Fibroblast of skin of scalp (primary cell): ENCODE measurements at places on chromosomes 2 and 18.

GRCh38 chr2:140383781-140384180 is 1603.6 kb upstream of the NXPH2 start:
- no peak for DNase-seq

DNA sequence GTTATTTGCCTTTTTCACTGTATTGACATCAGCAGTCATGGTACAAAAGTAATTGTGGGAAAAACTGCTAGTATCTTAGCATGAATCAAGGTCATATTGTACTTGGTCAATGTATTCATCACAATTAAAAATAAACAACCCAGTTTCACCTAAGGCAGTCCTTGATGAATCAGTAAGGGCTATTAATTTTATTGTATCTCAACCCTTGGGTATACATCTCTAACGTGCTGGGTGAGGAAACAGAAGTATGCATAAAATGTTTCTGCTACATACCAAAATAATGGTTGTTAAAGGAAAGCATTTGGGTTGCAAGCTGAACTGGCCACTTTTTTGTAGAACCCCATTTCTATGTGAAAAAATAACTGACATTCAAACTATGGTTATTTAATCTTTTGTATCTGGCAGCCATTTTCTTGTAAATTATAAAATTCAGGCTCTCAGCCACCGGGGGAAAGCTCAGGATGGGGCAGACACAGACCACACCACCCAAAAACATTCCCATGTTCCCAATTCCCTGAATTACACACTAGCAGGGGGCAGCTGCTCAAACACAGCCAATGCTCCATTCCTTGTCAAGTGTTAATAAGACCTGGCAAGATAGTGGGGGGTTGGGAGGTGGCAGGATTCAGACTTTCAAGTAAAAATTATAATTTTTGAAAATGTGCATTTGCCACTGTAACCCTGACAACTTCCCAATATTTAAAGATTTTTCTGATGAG is 49.3 kb downstream of the OLA1 start:
- peak; percentile 40 for DNase-seq

DNA sequence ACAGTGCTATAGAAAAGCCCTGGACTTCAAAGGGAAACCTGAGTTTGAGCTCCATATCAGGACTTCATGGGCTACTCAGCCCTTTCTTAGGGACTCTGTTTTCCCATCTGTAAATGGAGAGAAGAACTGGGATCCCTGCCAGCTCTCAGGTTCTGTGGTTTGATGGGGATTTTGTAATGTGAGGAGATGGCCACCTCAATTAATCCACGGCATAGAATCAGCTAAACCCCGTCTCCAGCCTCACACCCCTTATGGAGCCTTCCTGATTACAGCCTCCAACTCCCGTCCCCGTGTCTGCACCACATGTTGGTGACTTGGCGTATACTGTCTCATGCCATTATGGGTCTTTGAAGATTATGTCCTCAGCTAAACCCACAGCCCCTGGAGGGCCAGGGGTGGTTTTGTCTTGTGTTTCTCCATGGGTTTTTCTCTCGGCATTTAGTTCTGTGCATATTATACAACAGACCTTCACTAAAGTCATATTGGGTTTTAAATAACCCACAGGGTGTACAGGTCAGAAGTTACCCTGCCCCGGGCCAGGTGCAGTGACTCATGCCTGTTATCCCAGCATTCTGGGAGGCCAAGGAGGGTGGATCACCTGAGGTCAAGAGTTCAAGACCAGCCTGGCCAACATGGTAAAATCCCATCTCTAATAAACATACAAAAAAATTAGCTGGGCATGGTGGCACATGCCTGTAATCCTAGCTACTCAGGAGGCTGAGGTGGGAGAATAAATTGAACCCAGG is 63.8 kb upstream of the PPP1CB start:
- no peak for DNase-seq

DNA sequence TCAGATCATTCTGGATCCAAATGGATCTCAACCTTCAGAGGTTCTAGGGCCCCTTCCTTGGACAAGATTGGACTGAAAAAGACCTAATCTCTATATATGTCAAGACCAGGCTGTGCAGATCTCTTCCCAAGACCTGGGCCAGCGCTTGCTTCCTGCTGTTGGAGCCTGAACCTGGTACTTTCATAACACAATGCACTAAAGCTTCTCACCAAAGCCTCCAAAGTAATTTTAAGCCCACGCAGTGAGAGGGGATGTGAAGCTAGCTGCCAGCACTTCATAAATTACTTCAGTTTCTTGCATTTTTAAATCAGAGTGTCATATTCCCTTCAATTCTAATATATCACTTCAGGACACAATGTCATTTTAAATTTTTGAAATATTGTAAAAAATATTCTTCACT is 50.7 kb downstream of the LRRC30 start:
- DNase-seq = no peak

DNA sequence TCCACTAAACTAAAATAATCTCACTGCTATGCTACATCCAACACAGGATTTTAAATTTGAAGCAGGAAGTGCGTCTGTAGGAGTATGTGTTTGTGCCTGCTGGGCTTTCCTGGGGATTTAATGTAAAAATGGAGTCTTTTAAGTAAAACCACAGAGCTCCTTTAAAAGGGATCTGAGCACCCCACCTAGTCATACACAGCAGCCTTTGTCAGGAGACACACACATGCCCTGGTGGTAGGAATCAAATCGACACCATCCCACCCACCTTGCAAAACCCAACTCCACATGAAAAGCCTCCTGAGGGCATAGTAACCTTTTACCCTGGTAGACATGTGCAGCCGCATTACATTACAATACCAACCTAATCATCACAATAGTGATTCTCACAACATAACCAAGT is 29.1 kb downstream of the UXS1 start:
- no peak for DNase-seq

- no peak for DNase-seq
Observed at GRCh38 chr18:26225022-26225693, 1.1 kb upstream of the TAF4B start.

GRCh38 chr2:235619544-235619943 is 125.7 kb downstream of the AGAP1 start:
- DNase-seq = no peak

DNA sequence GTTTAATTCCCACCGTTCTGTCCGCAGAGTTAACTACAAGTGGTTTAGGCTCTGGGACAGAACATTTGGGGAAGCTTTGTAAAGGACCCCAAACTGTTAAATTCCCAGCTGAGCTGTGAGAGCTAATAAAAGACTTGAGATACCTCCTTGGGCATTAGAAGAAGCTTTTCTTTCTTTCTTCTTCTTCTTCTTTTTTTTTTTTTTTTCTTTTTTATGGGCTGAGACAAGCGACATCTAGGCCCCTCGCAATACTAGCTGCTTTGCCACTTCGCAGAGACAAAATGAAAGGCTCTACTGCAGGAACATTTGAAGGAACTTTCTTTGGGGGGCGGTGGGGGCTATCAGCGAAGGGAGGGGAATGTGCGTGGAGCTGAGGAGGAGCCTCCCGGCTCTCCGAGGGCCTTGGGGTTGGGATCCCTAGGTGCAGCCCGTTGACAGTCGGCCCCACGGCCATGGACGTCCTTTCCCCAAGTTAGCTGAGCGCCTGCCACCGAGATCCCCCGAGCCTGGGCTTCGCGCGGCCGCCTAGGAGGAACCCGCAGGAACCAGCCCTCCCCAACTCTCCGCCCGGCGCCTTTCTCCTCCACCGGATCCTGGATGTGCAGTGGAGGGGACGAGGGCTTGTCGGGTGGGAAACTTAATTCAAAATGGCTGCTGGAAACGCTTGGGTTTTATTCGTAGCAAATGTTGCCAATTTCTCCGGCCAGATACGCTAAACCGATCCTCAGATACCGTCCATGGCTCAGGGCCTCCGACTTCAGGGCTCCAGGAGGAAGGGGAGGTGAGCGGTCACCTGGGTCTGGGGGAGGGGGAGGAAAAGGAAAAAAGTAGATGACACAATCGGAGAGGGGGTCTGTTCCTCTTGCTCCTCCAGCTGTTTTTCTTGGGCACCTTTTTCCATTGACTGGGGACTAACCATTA is 4.2 kb downstream of the MEIS1 start:
- DNase-seq = peak; percentile 44

DNA sequence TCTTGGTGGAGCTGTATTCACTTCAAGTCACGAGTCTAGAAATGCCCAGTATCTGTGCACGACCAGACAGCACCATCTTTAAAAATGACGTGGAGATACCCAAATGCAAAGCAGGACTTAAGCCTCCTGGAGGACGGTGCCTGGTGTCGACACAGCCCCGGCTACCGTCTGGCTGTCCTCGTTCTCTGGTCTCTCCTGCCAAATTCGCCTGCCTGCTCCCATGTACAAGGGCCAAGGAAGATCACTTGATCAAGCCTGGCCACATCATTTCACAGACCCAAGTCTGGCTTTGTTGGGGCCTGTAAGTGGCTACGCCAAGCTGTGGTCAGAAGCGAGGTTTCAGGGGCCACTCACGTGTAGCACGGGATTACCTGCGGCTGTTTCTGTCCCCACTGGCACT is 9.4 kb downstream of the ODC1 start:
- no peak for DNase-seq

GRCh38 chr18:27109451-27109850 is 75.7 kb downstream of the CHST9 start:
- DNase-seq = no peak

DNA sequence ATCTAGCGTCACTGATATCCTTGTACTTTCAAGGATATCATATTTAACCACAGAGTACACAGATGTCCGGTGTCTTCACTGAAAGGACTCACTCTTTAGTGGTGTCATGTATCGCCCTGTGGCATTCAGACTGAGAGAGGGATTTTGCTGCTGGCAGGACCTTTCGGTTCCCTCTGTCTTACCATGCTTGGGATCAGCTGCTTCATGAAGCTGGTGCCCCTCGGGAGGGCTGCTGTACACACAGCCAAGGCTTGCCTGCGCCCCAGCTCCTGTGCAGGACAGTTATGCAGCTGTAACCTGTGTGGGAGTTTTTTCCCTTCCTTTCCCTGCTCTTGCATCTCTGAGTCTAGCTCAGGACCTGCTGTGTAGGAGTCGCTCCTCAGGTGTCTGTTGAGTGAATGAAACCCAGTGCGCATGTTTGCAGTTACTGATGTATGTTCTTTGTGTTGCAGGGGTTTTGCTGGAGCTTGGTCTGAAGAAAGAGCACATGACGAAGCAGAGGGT is 64.4 kb downstream of the GREB1 start:
- no peak for DNase-seq

DNA sequence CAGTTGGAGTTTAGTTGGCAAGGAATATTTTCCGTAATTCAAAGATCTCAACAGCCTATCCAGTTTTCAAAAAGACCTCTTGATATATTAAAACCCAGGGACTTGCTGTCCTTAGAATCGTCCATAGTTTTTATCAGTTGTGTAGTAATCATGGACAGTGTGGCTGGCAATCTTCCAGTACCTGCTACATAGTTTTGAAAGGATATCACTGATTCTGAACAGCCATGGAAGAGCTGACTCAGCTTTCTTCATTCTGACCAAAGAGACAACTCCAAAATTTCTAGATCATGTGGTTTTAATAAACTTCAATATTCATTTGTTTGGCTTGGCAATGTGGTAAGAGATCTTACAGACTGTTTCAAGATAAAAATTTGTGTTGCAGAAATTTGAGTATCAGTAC is 616.7 kb downstream of the TDRD15 start:
- peak; percentile 36 for DNase-seq

DNA sequence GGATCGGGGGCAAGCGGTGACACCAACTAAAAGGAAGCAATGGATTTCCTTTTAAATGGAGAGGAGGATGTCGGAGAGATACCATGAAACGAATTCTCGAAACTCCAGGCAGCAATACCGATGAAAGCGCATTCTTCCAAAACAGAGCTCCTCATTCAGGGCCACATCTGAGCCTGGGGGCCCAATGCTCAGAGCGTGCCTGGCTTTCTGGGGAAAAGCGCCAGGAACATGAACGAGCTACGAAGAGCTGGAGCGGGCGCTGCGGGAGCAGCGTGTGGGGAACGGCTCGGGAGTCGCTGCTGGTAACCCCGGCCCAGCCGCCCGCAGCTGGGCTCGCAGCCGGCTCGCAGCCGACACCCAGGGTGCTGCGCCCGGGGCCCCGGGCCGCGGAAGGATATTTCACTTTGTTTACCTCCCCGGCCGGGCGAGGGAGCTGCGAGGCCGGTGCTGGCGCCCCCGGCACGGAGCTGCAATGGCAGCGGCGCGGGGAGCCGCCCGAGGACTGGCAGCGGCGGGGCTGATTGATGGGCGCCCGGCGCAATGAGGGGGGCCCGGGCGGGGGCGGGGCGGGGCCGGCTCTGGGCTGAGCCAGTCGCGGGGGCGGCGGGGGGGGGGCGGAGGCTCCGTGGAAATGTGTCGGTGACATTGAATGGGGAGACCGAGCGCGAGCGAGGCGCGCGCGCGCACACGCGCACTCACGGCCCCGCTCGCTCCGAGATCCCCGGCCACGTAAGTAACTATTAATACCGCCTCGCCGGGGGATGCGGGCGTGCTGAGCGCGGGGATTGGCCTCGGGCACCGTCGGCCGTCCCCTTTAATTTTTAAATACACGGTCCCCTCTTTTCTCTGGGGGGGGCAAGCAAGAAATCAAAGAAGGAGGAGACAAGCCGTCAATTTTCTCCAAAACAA is at the start of gene TRIB2:
TSS of gene TRIB2 (plus strand) at position 655 of the 909 bp plus-strand sequence. CDS start 1,372 bp downstream, outside the sequence.
- peak; percentile 94 for DNase-seq

DNA sequence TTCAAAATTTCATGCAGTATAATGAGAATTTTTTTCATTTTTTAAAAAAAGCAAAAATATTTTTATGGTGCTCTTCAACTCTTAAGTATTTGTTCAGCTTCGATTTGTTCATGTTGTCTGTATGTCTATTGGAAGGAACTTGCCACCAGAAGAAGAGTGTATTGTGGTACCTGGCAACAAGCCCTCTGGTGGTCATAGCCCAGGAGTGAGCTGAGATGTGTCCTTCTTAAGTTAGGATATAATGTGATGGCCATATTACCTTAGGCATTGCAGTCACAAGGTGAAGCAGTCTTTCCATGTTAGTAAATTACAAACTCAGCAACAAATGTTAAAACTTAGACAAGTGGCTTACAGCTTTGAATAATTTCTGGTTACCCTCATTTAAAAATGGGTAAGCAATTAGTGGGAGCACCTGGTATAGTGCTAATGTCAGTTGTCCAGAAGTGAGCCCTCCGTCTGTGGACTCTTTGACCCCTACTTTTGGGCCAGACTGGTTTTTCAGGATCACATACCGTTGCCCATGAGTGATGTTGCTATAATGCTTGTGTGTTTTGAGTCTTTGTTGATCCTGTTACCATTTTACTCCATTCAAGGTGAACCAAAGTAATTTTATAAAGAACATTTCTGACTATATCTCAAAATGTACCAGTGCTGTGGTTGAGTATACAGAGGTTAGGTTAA is 57.4 kb downstream of the MYO1B start:
- DNase-seq = peak; percentile 33

DNA sequence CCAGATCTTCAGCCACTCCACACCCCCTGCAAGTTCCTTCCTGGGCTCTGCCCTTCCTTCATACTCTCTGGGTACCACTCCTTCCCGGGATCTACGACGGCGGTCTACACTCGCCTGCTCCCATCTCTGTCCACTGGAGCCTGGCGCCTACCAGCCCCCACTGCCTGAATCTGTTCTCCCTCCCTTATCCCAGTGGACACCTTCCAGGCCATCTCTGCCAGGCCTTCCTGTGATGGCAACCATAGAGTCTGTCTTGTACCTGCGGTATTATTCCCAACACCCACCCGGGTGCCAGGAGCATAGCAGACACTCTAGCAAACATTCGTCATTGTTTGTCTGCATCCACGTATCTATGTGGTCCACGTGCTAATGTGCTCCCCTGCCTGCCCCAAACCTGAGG is 140.9 kb downstream of the ZFP36L2 start:
- no peak for DNase-seq

- no peak for DNase-seq
Observed at GRCh38 chr2:105842555-105842954, 97.8 kb downstream of the NCK2 start.
